ENCODE measurements at places on chromosomes 2 and 18. TPM values are rescaled to one million over a fixed set of nuclear protein-coding genes. Genes with fewer than 3 reads are reported as not detected.

DNA sequence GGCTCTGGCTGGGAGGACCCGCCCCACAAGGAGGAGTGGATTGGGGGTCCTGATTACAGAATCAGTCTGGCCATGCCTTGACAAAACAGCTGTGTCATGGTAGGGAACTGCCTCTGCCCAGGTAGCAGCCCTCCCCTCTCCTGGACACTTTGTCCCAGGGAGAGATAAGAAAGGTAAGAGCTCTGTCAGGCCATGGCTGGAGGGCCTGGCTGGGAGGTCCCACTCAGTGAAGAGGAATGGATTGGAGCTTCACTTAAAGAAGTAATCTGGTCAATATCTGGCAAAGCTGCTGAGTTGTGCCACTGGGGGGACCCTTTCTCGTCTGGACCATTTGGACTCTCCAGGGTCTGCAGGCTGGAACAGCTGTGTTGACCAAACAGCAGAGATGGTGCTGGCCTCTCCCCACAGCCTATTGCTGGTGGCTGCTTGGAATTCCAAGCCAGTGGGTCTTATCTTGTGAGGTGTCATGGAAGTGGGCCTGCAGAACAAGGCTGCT lies 75.4 kb downstream of the EPC2 start:
- DNase-seq = no peak

DNA sequence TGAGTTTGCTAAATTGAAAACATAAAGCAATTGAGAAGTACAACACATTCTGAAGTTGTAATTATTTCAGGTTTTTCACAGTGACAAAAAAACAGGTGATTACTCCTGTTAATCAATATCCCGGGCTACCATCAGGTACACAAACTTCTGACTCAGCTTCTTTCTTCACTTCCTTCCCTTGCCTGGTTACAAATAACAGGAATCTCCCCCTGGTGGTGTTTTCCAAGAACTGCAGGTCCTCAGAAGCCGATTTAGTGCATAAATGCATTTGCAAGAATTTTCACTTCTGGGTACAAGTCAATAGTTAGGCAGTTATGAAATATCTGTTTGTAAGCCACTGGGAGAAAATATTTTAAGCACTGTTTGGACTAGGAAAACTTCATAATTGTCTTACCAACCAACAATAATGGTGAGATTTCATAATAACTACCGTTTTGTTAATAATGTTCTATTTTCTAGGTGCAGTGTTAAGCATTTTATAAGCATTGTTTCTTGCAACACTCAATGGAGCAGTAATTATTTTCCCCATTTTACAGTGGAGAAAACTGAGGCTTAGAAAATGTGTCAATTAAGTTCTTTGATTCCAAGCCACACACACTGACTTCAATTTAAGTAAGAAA lies 12.4 kb upstream of the GMCL1 start:
- peak; percentile 81 for DNase-seq

Gene DSG4
- total RNA-seq = not detected

Gene FKBP1B
- 20.6 TPM for total RNA-seq

All from epithelial cell of proximal tubule (primary cell).